ENCODE measurements at places on chromosomes 3 and 15. TPM values are rescaled to one million over a fixed set of nuclear protein-coding genes. Genes with fewer than 3 reads are reported as not detected.

SPINT1 gene
- 13.5 TPM for total RNA-seq

HRG gene
- not detected for total RNA-seq

SKOR1 gene
- 0.15 TPM for total RNA-seq

GOLGA6L7 gene
- total RNA-seq = not detected

CHL1 gene
- total RNA-seq = not detected

GOLIM4 gene
- 2.3 TPM for total RNA-seq

KCNAB1 gene
- not detected for total RNA-seq

CDCP1 gene
- 0.63 TPM for total RNA-seq

ABI3BP gene
- total RNA-seq = 0.21 TPM

C3orf18 gene
- total RNA-seq = 9.0 TPM

DNAJC13 gene
- 16.8 TPM for total RNA-seq

ZNF620 gene
- 3.2 TPM for total RNA-seq

TM4SF4 gene
- total RNA-seq = 0.92 TPM

HRH1 gene
- 2.3 TPM for total RNA-seq

ANKDD1A gene
- 2.4 TPM for total RNA-seq

DNASE1L3 gene
- not detected for total RNA-seq

SLC28A2 gene
- 0.14 TPM for total RNA-seq

GOLGA6D gene
- total RNA-seq = not detected

IP6K1 gene
- 37.2 TPM for total RNA-seq

PRTG gene
- not detected for total RNA-seq

NANOGP8 gene
- not detected for total RNA-seq

All from activated T-cell treated with anti-CD3 and anti-CD28 coated beads, Interleukin-2, amount 50 U/mL, for 4 hours (primary cell).